Spinal cord (tissue), 10 donors: ENCODE measurements at places on chromosomes 11 and 22. TPM values are rescaled to one million over a fixed set of nuclear protein-coding genes. Genes with fewer than 3 reads are reported as not detected.

Gene SEPTIN3
- total RNA-seq, result 86.9 TPM

Gene TMPRSS6
- not detected for total RNA-seq

Gene ACCS
- total RNA-seq, result 28.1 TPM

Gene SLC6A5
- total RNA-seq, result 4.9 TPM

Gene CHRDL2
- total RNA-seq, result 0.11 TPM

Gene YPEL1
- total RNA-seq, result 16.0 TPM

Gene KDM4E
- total RNA-seq, result not detected

Gene RHOD
- total RNA-seq, result 2.2 TPM

Gene ANO1
- total RNA-seq, result 3.6 TPM

Gene TSGA10IP
- not detected for total RNA-seq

Gene YPEL4
- total RNA-seq, result 3.3 TPM

Gene OR4C46
- not detected for total RNA-seq

Gene SGSM1
- 11.4 TPM for total RNA-seq

Gene FOLH1
- 7.7 TPM for total RNA-seq

Gene RIN1
- total RNA-seq, result 2.7 TPM
